ENCODE measurements at places on chromosomes 16 and 17.

GRCh38 chr16:19582050-19582831, 26.7 kb downstream of the VPS35L start:
- DNase-seq, result no peak

DNA sequence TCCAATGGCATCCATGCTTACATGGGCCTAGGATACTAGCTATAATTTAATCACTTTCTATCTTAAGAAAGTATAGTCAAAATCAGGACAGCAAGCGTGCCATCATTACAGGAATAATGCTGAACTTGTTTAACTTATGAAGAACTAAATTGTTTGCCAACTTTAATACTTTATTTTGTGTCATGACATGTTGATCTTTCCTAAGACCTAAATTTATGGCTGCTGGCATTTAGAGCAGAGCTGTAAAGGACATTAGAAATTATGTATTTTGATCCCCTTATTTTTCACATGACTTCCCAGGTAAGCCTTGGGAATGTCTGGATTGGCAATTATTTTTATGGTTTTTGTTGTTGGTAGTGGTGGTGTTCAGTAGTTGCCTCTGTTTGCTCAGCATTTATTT, 920.3 kb upstream of the GOT2 start:
- DNase-seq, result no peak

DNA sequence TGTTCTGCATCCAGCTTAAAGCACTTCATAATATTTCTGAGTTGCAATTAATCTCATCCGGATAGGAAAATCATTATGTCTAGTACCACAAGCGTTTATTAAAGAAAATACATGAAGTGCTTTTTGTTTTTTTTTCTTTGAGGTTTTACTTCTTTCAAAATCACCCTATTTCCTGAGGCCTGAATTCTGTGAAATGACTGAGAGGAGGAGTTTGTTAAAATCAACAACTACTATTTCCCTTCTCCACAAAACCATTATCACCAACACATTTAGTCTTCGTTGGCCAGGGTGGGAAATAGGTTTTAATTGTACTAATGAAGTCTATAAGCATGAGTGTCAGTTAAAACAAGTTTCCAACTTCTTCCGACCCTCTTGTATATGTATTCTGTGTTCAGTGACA, 50.7 kb upstream of the ADCY7 start:
- no peak for DNase-seq

DNA sequence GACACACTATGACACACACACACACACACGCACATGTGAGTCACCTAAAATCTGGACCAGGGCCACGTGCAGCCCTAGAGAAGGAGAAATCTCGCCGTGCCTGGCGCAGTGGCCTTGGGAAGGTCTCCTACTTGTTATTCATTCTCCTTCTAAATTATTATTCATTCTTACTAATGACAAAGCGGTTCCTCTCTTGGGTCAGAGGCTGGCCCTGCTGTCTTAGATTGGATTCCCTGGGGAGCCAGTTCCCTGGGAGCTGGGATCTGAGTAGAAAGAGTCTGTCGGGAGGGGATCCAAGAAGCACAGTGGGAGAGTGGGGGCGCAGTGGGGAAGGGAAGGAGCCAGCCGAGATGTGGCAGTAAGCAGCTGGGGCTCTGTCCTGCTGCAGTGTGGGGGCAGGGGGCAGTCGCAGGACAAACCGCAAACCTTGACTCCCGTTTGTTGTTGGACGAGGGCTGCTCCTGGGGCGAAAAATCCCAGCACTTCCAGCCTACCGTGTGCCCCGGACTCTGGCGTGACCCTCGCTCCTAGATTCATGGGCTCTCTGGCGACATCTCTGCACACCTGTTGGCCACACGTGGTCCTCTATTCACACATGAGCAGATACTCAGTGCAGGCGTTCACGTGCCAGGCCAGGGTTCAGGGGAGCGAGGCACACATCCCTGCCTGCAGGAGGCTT, 18.7 kb upstream of the JPH3 start:
- no peak for DNase-seq

DNA sequence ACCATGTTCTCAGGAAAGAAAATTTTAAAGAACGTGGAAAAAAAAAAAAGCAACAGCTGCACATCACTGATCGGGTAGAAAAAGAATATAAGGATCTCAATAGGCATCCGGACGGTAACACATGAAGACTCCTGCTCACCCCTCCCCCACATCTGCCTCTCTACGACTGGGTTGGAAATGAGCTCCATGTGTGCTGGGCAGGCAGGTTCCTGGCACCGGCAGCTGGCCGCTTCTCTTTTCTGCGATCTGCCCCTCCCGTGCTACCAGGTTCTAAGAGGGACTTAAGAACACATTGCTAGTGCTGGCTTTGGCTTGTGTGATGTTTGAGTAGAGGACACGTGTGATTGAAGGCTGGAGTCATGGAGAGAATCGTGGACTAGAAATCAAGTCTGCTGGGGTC, 115.5 kb downstream of the AATF start:
- DNase-seq, result no peak

GRCh38 chr17:66364990-66365490, 62.6 kb downstream of the PRKCA start:
- DNase-seq, result no peak

DNA sequence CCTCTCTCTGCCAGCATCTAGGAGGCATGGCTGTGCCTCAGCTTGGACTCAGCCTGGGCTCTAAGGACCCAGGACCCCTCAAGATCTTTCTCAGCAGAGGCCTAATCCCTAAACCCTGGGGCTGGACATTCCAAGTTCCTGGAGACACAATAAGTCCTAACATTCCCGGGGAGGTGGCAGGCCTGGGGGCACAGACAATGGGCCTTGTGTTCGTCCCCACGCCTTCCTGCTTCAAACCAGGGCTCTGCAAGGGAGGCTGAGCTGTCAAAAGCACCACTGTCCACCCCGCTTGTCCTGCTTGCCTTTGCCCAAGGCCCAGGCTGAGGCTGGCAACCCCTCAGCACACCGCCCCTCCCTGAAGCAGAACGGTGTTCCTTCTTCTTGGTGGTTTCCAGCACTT, 13.7 kb downstream of the SDK2 start:
- no peak for DNase-seq

DNA sequence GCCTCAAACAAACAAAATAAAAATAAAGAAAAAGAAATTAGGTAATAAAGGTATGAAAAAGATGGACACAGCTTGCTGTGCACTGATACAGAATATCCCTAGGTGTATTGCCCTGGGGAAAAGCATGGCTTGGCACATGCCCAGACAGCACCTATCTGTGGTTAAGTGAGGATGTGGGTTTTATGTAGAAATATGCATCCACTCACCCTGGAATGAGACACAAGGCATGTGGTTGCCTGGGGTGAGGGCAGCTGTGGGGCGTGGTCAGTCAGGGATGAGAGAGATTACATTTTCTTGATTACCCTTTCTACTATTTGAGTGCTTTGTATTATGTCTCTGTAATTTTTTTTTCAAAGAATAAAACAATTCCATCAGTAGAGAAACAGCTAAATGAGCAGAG, 6.9 kb downstream of the PLLP start:
- no peak for DNase-seq

DNA sequence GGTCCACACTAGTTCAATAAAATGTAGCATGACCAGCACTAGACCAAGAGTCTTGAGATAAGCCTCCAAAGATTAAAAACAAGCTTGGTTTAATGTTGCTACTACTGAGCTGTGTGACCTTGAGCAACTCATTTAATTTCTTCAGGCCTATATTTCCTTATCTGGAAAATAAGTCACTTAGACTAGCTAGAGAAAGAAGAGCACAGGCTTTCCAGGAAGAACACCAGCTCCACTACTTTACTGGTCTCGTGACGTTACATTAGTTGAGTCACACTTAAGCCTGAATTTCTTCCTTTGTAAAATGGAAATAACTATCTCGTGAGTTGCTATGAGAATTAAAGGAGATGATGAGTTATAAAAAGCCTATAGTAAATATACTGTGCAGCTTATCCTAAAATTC, 5.4 kb downstream of the HELZ start:
- DNase-seq, result no peak

- DNase-seq, result no peak
Measured at GRCh38 chr17:56549501-56549900, 44.0 kb upstream of the NOG start.

DNA sequence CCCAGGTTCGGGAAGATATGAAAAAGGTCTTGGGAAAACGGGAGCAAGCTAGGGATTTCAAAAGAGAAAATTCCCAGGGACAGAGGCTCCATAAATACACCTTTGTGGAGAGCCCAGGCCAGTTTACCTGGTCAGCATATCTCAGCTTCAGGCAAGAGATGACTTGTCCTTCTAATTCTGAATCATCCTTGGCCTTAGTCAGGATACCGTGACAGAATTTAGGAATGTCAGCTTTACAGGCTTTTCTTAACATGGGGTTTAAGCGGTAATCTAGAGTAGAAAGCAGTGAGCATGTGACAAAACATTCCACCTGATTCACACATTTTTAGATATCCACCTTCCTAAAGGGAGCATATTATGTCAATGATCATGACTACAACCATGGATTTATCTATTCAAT, 41.1 kb upstream of the CLEC18B start:
- DNase-seq, result no peak

- DNase-seq, result no peak
Measured at GRCh38 chr17:75113798-75114551, 4.2 kb downstream of the ARMC7 start.

- DNase-seq, result no peak
Measured at GRCh38 chr17:51128076-51128475, 7.4 kb upstream of the SPAG9 start.

DNA sequence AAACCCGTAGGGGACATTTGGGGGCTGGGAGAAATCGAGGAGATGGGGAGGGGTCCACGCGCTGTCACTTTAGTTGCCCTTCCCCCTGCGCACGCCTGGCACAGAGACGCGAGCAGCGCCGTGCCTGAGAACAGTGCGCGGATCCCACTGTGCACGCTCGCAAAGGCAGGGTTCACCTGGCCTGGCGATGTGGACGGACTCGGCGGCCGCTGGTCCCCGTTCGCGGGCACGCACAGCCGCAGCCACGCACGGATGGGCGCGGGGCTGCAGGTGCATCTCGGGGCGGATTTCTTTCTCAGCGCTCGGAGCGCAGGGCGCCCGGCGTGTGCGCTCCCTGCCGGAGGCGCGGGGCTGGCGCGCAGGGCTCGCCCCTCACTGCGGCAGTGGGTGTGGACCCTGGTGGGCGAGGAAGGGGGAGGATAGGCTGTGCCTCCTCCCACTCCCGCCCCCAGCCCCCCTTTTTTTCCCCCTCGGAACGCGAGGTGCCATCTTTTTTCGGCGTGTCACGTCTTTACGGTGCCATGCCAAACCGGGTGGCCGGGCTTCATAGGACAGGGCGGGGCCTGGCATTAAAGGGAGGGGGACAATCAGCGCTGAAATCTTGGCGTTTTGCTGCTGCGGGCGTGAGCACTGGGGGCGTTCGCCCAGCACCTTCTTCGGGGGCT, 1.1 kb downstream of the MAPT start:
- DNase-seq, result no peak

- DNase-seq, result no peak
Measured at GRCh38 chr16:22192261-22193062, 13.6 kb upstream of the EEF2K start.

DNA sequence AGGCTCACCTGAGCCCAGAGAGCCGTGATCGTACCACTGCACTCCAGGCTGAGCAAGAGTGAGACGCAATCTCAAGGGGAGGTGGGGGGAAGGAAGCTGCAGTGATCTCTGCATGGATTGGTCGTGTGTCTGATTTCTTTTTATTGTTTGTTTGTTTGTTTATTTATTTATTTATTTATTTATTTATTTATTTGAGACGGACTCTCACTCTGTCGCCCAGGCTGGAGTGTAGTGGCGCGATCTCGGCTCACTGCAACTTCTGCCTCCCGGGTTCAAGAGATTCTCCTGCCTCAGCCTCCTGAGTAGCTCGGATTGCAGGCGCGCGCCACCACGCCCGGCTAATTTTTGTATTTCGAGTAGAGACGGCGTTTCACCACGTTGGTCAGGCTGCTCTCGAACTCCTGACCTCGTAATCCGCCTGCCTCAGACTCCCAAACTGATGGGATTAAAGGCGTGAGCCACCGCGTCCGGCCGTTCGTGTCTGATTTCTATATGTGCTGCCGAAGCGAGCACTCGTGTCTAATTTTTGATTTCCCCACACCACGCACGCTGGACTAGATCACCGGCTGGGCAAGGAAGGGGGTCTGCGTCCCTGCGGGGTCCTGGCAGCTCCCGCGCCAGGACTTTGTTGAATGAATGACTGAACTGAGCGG, 448 bp upstream of the TNFRSF12A start:
- DNase-seq, result no peak

- DNase-seq, result no peak
Measured at GRCh38 chr17:13833921-13834320, 232.2 kb upstream of the HS3ST3A1 start.

DNA sequence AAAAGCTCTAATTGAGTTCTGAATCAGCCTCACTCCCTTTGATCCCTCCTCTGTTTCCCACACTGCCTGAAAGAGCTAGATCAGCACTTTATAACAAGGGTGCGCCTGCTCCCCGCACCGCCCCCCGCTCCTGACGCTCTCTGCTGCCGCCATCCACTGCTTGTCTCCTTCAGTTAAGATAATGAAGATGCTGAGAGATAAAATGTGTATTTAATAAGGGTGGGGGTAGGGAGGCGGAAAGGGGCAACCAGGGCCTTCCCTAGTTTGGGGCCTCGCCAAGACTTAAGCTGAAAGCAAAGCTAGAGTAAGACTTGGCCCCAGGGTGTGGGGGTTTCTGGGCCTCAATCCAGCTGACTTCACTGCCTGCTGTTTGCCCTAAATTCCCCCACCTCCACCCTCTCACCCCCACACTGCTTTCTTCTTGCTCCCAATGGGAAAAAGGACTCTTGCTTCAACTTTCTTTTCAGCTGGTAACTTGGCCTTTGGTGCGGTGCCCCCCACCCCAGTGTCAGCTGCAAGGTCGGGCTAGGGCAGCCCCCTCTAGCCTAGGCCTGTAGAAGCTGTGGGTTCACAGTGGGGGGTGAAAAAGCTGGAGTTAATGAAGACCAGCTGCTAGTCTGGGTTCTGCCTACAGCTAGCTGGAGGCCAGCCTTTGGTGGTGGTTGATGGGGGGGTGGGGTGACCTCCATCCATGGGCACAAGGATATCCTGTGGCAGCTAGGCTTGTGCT, 1.8 kb upstream of the RARA start:
- no peak for DNase-seq

- DNase-seq, result no peak
Measured at GRCh38 chr17:19286751-19287341, 49.7 kb downstream of the EPN2 start.

DNA sequence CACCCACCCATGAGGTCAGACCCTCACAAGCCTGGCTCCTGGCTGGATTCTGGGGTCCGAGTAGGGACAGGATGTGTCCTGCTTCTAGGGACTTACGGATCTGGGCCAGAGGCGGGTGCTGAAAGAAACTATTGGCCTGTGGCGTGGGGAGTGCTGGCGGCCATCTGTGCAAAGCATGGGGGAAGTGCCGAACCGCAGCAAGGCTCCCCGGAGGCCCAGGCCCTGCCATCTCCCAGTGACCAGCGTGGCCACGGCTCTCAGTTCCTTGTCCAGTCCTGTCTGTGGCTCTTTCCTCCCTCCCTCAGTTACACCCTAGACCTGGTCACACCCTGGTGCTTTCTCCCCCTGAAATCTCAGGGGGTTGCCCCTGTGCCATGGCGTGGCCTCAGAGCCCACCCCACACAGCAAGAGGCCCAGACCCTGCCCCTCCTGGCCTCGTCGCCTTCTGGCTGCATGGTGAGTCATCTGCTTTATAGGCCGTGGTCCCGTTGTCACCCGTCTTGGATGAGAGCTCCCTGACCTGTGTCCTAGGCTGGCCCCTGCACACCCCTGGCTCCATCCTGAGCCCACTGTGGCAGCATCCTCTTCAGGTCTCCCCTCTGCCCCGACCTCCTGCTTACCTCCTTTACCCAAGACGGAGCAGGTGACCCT, 54.5 kb downstream of the PRMT7 start:
- no peak for DNase-seq

GRCh38 chr17:7747635-7748071, 30.1 kb downstream of the DNAH2 start:
- DNase-seq, result no peak

Data from activated gamma-delta T cell (primary cell).